Hepatic stellate cell (primary cell): ENCODE measurements at places on chromosomes 6 and 20.

- DNase-seq: peak; percentile 72
These were observed 11.6 kb upstream of the SLC2A12 start for GRCh38 chr6:134063966-134064445.

DNA sequence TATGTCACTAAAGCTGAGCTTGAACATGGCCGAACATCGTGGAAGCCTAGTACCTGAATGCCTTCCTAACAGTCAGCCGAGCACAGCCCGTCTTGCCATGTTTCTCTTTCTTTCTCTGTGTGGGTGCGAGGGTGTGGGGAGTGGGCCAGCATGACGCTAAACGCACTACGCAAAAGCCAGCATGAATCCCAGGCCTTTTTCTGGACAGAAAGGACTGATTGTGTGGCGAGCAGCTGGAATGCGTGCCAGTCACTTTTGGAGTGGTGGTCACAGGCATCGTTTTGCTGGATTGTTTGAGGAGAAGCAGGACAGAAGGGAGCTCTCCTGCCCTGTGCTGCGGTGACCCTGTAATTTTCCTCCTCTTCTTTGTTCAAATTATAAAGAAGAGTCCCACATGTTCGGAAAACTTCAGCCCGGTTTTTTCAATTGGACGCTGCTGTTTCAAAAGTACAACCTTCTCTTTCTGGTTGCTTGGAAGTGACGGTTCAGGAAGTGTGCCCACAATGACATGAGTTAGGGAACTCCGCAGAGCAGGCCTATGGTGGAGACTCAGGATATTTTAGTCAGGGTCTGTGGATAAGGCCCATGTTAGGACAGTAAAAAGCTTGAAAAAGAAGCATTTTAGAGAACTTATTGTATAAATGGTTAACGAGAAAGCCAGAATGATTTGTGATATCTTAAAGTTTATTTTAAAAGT, 54.3 kb downstream of the PDE7B start:
- no peak for DNase-seq

- DNase-seq: no peak
These were observed 5.3 kb upstream of the TTPAL start for GRCh38 chr20:44470327-44470726.

DNA sequence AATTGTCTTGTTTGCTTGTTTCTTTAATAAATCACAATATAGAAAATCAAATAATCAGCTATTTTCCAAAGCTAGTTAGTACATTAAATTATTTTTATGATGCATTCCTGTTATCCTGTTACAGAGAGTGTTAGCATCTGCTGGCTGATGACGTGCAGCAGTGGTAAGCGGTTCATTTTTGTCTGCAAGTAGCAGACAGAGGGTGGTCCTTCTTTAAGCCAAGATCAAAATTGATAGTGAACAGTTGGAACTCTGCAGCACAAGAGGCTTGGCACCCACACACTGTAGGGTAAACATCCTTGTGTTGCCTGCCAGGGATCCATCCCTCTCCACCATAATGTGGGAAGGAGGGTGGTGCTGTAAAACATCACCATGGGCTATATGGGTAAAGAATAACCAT, 158.3 kb downstream of the FRK start:
- DNase-seq: no peak

DNA sequence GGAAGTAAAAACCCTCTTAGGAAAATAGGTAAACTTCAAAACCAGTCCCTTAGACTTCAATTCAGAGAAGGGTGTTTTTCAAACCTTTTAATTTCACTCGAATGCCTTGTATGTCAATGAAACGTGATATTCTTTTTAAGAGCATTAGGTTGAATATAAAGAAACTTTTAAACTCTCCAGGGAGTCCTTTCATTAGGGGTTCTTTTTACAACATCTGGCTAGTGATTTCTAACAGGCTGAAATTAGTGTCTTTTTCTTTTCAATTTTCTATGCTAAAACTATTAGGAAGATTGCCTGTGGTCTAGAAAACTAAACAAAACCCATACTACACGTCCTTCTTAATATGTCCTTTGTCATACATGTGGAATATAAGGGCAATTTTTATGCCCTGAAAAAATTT, 569.7 kb upstream of the CITED2 start:
- DNase-seq: no peak

DNA sequence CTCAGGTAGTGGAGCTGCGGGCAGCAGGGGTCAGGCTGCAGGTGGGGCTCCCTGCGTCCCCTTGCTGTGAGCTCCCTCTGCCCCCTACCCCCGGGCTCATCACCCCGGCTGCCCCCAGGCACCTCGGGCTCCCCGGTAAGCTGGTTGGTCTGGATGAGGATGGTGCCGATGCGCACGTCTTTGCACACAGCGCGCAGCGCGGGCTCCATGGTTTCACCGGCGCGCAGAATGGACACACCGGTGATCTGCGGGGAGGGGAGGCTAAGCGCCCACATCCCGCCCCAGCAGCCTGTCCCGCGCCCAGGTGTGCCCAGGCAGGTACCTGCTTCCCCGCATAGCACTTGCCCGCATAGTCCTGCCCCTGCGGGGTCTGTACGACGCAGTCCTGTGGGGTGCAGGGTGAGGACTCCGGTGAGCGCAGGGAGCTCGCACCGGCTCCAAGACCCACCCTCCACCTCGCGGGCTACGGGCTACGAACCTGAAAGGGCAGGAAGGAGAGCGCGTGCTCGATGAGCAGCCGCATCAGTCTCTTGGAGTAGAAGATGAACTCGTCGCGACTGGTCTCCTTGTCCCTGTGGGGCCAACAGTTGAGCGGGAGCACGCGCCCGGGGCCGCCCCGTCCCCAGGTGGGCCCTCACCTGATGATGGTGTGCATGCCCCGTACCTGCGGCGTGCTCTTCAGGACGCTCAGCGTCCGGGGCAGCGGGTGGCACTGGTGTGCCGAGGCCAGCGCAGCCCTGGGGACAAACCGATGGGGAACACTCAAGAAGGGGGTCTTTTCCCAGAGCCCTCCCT, 15.5 kb downstream of the UCKL1 start:
- no peak for DNase-seq

DNA sequence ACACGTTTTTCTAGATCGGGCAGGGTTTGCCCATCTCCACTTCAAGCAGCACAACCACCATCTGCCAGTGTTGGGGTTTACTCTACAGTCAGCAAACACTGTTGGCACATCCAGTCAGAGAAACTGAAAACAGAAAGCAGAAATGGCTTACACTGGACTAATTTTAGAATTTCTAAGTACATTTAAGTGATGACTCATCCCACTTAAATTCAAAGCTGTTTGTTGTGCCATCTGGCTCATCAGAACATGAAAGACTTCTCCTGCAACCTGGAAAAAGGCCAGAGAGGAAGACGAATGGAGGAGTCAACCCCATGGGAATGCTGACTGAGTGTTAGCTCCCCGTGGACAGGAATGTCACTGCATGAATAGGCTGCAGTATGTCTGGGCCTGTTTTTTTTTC, 21.8 kb downstream of the FAM209B start:
- DNase-seq: peak; percentile 60

DNA sequence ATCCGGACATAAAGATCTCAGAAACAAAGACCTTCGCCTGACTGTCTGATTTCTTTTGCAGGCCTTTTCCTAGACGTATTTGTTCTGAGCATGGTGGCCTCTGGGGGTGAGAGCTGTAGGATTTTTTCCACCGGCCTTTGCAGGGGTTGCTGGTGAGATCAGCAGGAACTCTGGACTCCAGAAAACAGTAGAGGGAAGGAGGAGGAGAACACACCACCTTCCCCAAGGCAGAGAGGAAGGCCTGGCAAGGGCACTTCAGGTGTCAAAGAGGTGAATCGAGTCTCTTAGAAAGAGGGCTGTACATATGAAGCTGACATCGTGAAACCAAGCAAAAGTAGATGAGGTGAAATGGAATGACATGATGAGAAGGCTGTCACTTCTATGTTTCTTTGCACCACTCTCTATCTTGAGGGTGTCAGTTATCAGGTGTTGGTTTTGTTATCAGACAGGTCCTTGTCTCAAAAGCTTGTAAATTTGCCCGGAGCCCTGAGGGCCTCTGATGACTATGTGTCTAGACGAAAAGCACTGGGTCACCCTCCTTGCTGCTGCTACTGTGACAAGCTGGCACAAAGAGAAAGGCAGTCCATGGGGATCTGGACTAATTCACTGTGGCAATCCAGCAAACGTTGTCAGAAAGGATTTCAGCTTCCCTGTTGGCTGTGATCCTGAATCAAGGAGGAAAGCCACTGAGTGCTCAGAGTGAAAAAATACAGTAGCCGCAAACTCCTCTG, 91.3 kb upstream of the MAP3K7 start:
- no peak for DNase-seq

DNA sequence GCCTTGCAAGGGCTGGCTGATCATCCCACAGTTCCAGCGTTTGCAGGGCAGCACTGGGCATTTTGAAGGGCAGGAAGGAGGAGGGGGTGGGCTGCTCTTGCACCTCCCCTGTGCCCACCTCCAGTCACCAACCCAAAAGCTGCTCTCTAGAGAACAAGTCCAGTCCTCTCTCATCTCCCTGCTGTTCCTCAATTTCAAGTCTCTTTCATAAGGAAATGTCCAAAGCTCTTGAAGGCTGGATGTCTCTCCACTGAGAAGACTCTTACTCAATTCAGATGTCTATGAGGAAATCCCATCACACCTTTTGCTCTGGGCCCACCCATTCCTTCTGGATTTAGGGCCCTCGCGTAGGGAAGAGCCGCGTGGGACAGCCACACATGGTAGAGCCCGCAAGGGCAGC, 31.7 kb downstream of the WRNIP1 start:
- DNase-seq: no peak

DNA sequence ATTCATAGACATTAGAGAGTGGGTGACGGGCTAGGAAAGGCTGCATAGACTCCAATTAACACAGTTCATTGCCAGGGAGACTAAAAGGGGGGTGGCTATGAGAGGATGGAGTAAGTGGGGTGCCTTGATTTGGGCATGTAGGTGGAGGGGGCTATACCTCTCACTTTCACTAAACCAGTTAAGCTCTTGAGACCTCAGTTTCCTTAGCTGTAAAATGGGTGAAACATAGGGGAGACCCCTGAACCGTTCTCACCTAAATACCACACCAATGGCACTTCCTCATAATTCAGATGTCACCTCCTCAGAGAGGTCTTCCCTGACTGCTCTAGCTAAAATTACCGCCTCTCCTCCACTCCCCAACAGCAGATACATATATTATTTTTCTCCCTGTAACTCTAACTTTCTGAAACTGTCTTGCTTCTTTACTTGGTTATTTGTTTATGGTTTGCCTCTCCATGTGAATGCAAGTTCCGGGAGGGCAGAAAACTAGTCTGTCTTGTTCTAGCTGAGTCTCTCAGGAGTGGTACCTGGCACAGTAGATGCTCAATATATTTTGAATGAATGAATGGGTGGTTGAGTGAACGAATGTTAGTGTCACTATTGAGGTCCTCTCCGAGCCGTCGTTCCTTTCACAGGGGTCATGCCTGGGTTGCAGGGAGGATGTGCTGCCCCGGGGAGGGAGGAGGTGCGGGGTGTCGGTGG, 615 bp upstream of the EYA2 start:
- DNase-seq: no peak

- DNase-seq: peak; percentile 88
These were observed 24.5 kb downstream of the TOX2 start for GRCh38 chr20:43938932-43939761.
